ENCODE measurements at places on chromosomes 1 and 21.

- DNase-seq, result no peak
These were observed 3.9 kb downstream of the PGD start for GRCh38 chr1:10402729-10403274.

DNA sequence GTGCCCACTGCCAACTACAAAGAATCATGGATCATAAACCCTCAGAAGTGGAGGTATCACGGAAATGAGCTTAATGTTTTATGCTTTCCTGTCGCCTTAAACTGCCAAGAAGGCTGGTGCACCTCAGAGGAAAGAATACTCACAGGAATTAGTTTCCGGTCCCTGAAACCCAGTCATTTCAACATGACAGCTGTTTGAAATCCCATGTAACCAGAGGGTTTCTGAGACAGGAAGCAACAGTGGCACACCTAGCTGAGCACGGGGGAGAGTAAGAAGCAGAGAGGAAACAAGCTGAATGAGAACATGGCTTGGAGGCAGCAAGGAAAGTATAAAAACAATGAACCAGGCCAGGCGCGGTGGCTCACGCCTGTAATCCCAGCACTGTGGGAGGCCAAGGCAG lies 3.9 kb downstream of the JAK1 start:
- no peak for DNase-seq

DNA sequence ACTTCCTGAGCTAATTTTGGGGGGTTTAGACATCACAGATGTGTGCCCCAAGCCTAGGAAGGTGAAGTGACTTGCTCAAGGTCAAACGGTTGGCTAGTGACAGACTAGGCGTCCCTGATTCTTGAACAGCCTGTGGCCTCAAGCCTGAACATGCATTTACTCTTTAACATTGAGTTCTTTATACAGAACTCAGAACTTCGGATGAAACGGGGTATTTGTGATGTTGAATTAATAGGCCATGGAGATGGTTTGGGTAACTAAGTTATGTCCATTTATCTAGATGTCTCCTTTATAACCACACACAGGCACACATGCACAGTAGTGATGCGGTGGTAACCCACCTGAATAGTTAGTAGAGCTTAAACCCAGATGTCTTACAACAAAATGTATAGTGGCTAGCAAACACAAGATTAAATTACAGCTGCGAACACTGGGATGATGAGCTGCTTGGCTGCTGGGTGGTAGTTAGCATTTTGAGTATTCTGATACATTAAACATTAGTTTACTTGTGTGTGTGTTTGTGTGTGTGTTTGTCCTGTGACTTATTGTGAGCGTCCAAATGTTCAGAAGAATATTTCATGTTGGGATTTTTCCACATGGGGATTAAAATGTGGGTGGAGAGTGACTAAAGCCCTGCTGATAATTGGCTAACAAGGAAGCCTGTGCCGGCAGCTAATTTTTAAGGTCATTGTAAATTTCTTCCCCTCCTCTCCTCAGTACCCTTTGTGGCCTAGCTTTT lies 2.3 kb downstream of the ATP1A1 start:
- DNase-seq, result no peak

- no peak for DNase-seq
These were observed 97.4 kb downstream of the MRPL39 start for GRCh38 chr21:25509862-25510261.

DNA sequence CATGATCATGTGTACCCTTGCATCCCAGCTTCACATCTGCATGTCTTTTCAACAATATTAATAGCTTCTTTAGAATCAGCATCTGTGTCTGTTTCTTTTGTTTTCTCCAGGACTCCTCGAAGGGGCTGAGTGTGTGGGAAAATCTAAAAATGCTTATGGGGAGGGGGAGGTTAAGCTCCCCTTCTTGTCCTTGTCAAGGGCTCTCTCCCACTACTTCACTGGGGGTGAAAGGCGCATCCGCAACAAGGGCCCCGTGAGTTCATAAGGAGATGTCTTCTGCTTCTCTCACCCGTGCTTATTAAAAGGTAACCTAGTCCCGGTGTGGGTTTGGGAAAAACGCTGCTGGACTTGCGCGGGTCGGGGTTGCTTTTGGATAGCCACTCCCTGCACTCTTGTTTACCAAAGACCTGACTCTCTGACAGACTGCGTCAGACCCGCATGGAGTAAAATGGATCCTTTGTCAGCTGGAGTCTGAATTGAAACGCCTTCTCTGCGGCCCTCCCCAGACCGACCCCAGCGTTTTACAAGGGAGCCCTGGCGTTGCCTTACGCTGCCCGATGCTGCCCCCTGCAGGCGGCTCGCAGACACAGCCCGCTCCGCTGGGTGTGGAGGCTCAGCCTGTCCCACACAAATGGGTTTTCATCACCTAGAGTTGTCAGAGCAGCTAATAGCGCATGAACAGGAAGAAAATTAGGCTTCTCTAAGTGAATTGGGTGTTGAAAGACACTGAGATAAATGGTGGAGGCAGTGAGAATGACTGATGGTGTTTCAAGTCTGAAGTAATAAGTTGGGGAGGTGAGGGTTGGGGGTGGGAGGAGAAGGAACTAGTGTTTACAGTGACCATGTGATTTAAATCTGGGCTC lies 53.8 kb downstream of the IER5 start:
- peak; percentile 34 for DNase-seq

- no peak for DNase-seq
These were observed 25.2 kb downstream of the RUNX3 start for GRCh38 chr1:24904731-24905354.

- peak; percentile 63 for DNase-seq
These were observed 16.1 kb downstream of the ENSA start for GRCh38 chr1:150613061-150613920.

DNA sequence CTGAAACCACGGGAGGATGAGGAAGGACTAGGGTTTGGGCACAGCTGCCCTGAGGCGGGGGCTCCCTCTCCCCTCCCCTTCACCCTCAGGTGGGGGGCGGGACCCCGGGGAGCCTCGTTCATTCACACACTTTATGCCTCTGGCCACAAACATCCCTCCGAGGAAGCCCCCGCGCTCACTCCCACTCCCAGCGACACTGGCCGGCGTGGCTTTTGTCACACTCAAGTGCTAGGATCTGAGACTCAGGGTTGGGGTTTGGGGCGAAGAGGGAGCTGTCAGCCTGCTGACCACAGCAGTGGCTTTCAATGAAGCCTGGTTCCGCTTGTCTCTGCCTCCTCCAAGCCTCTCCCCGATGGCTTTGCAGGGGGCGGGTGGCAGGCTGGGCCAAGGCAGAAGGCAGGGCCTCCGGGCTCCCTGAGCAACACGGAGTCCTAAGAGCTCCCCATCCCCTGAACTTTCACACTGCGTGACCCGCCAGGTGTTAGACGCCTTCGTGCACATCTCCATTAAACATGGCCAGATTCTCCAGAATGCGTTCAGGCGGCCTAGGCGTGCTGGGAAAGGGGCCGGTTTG lies 178.1 kb downstream of the NPHP4 start:
- DNase-seq, result no peak

DNA sequence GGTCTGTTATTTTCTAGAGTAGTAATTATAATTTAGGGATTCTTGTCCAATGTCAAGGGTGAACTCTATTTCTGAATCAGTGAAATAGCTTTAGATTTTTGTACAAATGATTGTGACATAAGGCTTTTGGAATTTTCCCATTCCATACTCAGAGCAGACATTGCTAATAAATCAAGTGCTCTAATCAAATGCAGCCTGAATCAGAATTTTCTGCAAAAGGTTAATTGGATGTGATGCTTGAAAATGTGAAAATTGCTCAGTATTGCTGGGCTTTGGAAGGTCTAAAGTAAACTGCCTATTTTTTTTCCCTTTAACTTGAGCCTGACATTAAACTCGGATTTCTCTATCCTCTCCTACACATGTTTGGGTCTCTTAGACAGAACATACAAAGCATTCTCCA lies 23.2 kb downstream of the SGIP1 start:
- DNase-seq, result no peak

DNA sequence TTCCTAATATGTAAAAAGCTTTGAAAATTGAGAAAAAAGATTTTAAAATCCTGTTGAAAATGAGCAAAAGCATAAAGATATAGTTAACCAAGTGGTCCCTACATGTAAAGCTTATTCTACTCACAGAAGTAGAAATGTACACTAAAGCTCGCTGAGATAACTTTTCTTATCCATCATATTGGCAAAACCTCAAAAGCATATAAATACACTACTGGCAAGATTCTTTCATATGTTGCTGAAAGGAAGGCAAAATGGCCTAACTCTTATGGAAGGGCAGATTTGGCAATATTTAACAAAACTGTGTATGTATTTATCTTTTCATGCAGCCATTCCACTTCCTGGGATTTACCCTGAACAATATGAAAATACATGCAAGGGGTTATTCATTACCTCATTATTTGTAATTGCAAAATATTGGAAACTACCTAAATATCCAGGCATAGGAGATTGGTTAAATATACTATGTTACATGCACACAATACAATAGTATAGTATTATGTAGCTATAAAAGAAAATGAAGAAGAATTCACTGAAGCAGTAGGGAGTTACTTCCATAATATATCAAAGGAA lies 43.2 kb upstream of the LYPLAL1 start:
- DNase-seq, result no peak

- DNase-seq, result no peak
These were observed 550.2 kb downstream of the LMO4 start for GRCh38 chr1:87878873-87879272.

DNA sequence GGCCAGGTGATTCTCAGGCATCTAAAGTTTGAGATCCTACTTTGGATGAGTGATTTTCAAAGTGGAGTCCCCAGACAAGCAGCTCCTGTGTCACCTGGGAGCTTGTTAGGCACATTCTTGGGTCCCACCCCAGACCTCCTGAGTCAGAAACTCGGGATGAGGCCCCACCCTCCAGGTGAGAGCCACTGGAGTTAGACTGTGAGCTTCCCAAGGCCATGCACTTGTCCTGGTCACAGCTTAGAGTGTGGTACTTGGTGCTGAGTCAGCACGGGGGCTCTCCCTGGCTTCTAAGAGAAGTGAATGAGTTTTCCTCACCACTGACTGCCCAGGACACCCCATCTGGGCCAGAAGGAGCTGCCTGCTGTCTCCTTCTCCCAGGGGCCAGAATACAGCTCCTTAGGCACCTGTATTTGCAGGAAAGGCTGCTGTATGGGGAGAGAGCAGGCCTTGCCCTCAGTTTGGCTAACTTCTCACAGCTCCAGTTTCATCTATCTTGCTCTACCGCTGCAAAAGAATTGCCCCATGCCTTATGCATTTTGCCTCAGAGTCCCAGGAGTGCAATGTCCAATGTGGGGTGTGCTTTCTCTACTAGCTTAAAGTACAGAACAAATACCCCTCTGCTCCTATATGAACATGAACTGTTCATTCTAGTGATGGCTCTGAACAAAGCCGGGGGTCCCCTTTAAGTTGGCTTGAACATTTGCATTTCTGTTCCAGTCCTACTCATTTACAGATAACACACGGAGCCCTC lies 98.1 kb downstream of the PSMG1 start:
- DNase-seq, result no peak

DNA sequence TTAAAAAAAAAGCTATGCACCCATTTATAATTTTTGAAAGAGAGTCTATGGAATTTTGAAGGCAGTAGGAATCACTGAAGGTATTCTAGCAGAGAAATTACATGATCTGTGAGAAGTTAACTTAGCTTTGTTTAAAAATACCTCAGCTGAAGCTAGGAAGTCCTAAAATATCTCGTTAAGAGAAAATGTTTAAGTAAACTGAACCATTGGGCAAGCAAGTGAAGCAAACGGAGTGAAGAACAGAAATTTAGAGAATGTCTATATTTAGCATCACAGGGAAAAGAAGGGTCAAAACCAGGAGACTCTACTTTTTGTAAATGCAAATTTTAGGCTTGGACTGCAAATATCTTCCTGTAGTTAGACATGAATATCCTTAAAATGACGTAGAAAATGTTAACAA lies 230.8 kb downstream of the HMCN1 start:
- no peak for DNase-seq

DNA sequence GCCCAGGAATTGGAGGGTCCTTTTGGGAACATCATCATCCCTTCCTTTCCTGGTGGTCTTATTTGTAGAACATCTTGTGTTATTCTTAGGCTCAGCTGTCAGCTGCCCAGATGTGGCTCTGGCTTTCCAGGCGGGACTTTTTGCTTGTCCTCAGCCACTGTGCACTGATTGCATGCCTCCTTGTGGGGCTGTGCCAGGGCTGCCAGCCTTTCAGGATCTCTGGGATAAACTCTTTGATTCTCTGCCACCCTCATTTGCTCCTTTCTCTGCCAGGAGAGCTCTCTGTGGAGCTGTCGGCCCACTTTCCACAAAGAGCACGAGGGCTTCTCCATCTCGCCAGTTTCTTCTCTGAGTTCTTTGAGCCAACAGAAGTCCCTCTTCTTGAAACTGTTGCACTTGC lies 63.1 kb downstream of the PTPRU start:
- no peak for DNase-seq

DNA sequence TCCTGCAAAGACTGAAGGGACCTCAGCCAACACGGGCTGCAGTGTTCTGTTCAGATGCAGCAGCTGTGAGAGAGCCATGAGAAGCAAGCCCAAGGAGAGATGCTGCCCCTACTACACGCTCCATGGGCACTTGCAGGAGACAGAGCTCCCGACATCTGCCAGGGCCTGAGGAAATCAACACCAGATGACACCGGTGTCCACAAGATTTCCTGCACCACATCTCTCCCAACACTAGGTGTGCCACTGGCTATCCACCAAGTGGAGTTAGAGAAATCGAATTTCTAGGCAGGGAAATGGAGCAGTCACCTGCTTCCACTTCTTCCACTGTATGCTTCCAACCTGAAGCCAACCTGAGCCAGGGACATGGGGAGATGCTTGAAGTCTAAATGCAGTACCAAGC lies 445.3 kb downstream of the RWDD3 start:
- no peak for DNase-seq

GRCh38 chr1:167210966-167211674 lies 9.6 kb upstream of the POU2F1 start:
- no peak for DNase-seq

DNA sequence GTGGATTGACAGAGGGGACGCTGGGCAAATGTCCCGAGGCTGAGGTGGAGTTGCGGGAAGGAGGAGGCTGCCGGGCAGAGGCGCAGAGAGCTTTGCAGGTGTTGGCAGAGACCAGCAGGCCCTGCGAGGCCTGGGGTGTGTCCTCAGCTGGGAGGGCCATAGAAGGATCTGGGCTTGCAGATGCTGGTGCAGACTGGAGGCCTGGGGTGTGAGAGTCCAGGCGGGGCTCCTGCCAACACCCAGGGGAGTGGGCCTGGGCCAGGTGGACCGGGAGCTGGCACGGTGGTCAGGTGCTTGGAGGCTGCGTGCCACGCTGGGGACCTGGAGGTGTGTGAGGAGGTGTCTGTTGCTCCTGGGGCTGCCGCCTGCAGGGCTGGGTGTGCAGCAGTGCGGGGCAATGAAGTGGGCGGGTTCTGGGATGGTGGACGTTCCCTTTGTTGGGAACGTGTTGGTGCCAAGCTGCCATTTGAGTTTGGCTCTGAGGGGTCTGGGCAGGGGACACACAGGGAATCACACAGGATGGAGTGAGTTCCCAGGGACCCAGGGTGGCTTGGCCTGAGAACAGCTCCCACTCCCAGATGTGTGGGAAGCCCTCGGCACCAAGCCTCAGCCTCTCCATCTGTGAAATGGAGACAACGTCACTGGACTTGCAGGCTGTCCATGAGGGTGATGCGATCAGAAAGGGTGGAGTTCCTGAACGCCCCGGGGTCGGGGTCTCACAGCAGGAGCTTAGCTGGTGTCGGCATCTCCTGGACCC lies 39.9 kb upstream of the POFUT2 start:
- no peak for DNase-seq
